ENCODE measurements at places on chromosomes 7 and 10.

DNA sequence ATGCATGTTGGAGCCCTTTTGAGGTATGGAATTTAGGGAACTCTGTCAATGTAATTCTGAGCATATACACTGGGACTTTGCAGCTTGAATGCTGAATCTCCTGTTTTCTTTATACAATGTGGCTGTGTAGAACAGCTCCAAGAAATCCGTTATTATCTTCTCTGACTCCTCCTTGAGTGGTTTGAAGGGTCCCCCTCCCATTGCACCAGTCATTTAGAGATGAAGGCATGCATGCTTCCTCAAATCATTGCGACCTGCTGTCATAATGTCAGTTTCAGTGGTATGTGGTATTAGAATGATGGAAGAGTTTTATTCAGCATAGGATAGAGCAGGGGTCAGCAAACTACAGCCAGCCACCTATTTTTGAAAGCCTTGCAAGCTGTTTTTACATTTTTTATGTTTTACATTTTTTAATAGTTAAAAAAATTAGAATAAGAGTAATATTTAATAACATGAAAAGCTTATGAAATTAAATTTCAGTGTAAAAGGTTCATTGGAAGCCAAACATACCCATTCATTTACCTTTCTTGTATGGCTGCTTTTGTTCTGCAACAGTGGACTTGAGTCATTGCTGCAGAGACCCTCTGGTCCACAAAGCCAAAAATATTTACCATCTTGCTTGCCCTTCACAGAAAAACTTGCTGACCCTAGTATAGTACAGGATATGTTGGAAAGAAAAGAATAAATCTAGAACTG lies 8.1 kb downstream of the STK17A start:
- no peak for DNase-seq

- DNase-seq, result no peak
Observed at GRCh38 chr7:19939746-19940145, 166.3 kb upstream of the TMEM196 start.

DNA sequence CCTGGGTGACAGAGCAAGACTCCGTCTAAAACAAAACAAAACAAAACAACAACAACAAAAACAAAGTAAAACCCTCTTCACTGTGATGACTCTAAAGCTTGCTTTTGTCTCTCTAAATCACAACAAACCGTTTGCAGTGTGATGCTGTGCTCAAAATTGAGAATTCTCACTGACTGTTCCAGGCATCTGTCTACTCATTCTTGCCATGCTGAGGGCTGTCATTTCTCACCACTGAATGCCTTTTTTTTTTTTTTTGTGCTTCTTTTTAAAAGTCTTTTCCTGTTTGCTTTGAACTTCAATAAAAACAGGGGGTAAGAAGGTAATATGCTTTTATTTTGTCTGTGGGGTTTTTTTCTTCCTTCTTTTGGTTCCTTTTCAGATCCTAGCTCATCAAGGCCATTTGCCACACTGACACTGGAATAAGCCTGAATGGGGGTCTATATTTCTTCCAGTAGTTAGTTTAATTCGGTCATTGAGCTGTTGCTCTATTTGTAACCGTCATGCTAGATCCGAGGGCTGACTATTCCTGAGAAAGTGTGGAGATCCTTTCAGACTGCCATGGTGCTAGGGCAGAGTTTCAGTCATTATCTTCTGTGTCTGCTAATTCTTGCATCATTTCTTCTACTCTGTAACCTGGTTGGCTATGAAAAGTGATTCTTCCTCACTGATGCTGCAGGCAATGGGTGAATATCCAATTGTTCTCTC lies 10.6 kb downstream of the FAS start:
- DNase-seq, result no peak

DNA sequence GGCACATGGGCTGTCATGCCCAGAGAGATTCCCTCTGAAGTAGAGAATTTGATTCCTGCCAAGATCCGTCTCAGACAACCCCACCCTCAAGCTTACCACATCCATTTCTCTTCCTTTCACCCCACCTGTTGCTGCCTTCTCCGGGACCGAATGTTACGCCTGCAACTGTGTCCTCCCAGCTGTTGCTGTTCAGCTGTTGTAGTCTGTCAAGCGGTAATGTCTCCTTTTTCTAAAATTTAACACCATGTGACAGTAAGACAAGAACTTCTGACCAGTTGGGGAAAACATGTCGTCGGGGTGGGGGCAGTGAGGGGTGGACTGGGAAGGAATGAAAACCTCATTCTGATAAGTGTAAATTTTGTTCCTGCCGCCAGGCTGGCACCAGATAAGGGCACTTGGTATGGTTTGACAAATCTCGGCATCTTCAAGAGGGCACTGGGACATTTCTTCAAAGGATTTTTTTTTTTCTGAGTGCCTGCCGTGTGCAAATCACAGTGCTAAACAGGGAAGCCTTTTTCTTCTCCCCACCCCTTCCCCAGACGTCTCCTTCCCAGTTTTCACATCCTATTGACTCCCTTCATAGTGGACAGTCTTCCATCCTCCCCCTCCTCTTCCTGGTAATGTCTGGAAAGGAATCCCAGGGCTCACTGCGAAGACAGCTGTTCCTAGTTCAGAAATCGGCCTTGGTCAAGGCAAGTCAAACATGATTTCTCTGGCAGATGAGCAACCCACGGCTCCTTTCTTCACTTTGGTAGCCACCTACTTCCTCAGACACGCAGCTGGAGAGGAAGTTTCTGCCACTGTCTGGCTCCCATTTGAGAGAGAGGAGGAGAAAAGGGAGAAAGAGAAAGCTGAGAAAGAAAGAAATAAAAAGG lies 5.0 kb upstream of the CELF2 start:
- DNase-seq, result no peak

DNA sequence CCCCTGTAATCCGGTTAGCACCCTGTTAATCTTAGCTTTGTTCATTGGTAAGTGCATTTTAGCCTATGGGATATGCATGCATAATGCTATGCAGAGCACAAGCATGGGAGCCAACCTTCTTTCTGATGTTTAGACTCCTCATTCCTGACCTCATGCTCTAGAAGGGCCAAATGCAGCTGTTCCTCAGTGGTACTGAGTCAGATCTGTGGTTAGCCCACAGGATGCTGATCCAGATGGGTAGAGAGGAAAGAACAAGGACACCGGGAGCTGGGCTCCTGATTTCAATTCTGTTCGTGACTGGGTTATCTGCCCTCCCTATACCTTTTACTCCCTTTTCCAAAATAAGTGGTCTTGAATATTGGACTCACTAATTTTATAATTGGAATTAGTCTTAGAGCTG lies 31.7 kb upstream of the C10orf90 start:
- no peak for DNase-seq

GRCh38 chr7:75870557-75871161 lies 8.2 kb upstream of the RHBDD2 start:
- DNase-seq, result no peak

DNA sequence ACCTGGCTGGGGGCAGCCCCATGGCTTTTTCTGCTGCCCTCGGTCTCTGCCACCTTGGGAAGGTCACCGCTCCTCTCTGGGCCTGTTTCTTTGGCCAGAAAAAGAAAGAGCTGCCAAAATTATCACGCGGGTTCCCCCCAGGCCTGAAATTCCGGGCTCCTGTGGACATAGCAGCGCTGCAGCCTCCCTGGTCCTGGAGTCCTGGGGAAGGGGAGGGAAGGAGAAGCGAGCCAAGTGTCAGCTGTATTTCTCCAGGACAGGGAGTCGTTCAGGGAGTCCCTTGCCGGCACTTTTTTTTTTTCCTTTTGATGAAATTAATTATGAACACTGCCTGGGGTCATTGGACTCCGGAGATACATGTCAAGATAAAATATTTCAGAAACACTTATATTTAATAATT lies 152.3 kb upstream of the GPR26 start:
- no peak for DNase-seq

GRCh38 chr7:56105508-56105907 lies 768 bp downstream of the CHCHD2 start:
- DNase-seq, result peak; percentile 63

GRCh38 chr7:128197589-128197988 lies 43.5 kb upstream of the LEP start:
- no peak for DNase-seq

DNA sequence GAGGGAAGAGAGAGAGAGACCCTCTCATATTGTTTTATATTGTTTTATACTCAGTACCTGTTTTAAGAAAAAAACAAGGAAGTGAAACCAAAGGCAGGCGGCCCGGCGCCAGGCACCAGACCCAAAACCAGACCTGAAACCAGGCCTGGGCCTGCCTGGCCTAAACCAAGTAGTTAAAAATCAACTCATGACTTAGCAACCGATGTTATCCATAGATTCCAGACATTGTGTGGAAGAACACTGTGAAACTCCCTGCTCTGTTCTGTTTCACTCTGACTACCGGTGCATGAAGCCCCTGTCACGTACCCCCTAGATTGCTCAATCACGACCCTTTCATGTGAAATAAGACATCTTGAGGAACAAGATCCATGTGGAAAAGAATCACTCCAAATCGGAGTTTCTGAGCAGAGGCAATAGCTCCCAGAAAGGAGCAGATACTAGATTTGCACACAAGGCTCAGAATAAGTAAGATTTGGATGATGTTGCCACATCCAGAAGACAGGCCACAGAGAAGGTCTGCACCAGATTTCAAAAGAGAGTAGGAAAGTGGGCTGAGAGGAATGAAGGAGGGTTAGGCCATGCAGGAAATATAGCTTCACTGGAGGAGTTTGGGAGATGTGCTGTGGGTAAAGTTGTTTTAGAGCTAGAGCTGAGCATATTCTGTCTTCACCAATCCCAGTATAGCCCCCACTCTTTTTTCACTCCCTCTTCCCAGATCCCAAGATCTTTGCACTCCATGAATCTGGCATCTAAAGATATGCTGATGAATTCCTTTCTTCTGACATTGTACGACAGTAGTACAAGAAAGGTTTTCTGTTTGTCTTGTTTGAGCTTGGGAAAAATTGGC lies 8.8 kb upstream of the ZNF248 start:
- no peak for DNase-seq

DNA sequence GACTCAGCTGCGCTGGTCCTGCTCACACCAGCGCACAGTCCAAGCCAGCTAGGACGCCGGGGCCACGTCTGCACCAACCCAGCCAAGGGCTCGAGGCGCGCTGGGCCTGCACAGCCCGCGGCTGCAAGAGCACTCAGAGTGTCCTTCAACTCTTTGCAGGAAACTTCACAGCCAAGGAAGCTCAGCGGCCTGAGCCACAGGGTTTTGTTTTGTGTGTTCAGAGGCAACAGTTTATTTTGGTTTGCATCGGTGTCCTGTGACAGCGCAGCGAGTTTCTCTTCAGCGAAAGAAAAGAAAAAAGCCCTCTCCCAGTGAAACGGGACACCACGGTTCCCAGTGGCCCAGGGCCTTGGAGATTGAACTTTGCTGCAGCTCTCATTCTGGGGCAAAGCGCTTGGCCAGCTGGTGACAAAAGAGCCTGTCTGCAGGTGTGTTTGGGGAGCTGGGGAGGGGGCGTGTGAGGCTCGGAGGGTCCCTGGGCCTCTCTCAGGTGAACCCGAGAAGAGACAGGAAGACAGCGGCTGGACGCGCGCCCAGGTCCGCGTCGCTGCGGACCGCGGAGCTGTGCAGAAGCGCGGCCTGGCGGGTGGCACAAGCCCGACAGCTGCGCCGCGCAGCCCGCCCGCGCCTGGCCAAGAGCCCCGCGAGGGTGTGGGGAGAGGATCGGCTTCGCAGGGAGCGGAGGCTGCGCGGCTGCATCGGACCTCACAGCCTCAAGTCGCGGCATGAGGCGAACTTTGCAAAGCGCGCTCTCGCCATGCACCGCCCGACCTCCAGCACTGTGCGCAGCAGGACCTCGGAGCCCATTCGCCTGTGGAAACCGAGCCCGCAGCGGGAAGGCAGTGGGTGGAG lies 922 bp downstream of the CXCL12 start:
- no peak for DNase-seq

GRCh38 chr10:15163253-15163828 lies 5.2 kb downstream of the NMT2 start:
- DNase-seq, result no peak

DNA sequence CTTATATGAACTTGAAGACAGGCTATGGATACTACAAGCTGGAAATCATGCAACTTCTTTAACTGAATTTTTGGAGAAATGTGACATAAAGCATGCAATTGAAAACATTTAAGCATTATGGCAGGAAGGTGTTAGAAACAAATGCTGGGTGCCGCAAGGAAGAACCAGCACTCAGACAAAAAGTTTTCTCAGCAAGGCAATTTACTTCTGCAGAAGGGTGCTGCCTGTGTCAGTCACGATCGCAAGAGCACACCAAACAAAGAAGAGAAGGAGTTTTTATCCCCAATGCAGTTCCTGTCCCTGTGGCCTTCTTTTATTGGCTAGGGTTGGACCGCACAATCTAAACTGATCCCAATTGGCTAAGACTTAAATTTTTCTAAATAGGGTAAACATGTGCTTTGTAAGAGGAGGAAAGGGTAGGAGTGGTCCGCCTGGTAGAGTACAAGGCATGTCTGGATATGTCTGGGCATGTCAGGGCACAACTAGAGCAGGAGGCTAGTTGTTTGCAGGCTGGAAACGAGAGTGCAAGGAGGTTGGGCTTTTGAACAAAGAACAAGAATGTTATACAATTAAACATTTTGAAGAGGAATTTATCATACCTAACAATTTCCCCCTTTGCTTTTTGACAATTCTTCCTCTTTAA lies 109.6 kb upstream of the FAM3C start:
- no peak for DNase-seq

GRCh38 chr10:77673101-77673500 lies 35.5 kb upstream of the KCNMA1 start:
- DNase-seq, result peak; percentile 63

- DNase-seq, result no peak
Observed at GRCh38 chr10:130427216-130427722, 291.1 kb downstream of the GLRX3 start.

GRCh38 chr7:39623732-39624441 lies 515 bp downstream of the RALA start:
- no peak for DNase-seq

DNA sequence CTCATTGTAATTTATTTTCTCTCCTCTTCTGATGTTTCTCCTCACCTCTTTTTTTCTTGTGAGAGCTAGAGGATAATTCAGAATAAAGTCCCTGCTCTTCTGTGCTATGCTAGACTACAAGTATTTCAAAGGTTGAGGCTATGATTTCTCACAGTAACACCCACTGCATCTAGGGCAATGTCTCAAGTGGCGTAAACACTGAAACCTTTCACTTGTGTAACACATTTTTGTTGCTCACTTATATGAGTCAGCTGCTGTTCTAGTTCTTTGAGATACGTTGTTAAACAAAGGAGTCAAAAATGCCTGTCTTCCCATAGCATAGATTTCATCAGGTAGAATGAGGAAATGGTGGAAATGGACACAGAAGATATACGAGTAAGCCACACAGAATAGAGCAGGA lies 305.1 kb upstream of the PITRM1 start:
- no peak for DNase-seq

GRCh38 chr10:116307455-116307854 lies 16.8 kb upstream of the CCDC172 start:
- no peak for DNase-seq

- no peak for DNase-seq
Observed at GRCh38 chr10:79242620-79243152, 104.6 kb upstream of the PPIF start.
